Panc1 (cell line): ENCODE measurements at places on chromosomes 6 and 20.

DNA sequence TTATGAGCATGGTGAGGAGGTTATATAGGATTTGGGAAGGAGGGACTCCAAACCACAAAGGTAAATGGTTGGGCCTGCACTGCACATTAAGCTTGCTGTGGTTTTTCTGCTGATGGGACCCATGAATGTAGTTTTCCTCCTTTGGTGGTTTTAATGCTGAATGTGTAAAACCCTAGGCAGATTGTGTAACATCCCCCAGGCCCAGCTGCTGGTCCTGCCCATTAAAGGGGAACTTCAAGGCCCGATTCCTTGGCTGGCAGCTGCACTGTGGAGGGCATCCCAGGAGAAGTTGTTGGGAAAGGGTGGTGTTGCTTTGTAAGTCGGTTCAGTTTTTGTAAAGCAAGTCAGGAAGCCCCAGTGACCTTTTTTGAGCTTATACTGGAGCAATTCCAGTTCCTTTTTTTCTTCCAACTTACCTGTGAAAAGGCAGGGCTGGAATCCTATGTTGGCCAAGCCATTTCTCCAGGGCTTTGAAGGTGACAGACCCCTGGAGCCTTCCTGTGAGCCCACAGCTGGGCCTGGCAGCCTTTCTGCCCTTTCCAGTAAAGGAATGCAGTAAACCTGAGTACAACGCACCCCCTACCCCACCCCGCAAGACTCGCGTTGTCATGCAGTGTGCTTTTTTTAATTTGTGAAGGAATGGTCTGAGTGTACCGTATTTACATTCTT lies 43.1 kb upstream of the NAA20 start:
- DNase-seq, result no peak

DNA sequence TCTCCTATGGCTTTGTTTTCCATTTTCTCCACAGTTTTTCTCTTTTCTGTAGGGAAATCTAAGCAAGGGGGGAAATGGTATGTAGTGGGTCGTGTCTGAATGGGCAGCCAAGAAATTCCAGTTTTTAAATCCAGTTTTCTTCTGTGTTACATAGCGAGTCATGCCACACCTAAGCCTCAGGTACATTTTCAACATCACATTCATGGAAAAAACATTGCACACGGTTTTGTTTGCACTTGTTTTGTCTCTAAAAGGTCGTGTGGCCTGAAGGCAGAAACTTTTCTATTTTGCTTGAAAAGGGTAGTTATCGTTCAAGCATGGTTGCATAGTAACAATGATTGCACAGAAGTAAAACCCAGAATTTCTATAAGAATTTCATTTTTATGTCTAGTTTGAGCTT lies 70.5 kb downstream of the MOXD1 start:
- no peak for DNase-seq

DNA sequence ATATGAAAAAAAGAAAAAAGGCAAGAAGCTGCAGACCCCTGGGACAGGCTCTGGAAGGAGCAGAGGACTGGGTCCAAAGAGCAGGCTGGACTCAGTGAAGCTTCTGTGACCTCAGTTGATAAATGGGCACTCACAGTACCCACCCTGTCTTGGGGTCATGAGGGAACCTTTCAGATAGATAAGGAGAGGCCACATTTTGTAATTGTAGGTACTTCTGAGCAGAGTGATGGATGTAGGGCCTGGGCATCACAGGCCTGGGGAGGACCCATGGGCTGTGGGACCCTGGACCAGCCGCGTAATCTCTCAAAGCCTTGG lies 79.3 kb downstream of the SLC24A3 start:
- DNase-seq, result no peak

DNA sequence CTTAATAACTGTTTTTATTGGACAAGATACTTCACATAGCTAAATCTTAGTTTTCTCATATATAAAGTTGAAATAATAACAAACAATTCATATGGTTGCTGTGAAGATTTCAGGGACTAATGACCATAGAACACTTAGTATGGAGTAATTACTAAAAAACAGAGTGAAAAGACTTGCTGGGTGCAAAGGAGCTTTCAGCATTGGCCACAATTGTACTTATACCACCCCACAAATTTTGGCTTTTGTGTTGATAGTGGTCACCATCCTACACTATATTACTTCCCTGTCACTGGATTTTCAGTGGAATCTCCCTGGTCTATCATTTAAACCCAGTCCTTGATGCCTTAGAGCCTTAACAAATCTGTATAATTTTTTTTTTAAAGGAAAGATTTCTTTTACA lies 398.6 kb upstream of the EPHA7 start:
- DNase-seq, result no peak

- DNase-seq, result no peak
Measured at GRCh38 chr6:89270951-89271721, 44.0 kb downstream of the GABRR2 start.

DNA sequence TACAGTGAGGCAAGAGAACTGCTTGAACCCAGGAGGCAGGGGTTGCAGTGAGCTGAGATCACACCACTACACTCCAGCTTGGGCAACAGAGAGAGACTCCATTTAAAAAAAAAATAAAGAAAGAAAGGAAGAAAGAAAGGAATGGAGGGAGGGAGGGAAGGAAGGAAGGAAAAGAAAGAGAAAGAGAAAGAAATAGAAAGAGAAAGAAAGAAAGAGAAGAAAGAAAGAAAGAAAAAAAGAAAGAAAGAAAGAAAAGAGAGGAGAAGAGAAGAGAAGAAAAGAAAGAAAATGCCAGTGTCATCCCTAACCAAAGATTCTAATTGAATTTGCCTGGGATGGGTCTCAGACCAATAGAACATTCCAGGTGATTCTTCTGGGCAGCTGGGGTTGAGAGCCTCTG lies 4.2 kb downstream of the TGM3 start:
- no peak for DNase-seq
